ENCODE measurements at places on chromosomes 5 and 9. TPM values are rescaled to one million over a fixed set of nuclear protein-coding genes. Genes with fewer than 3 reads are reported as not detected.

- no peak for DNase-seq
These were observed 97.3 kb upstream of the DAB2 start for GRCh38 chr5:39521940-39522590.

GRCh38 chr9:114225561-114226212, 70.3 kb downstream of the COL27A1 start:
- no peak for DNase-seq

DNA sequence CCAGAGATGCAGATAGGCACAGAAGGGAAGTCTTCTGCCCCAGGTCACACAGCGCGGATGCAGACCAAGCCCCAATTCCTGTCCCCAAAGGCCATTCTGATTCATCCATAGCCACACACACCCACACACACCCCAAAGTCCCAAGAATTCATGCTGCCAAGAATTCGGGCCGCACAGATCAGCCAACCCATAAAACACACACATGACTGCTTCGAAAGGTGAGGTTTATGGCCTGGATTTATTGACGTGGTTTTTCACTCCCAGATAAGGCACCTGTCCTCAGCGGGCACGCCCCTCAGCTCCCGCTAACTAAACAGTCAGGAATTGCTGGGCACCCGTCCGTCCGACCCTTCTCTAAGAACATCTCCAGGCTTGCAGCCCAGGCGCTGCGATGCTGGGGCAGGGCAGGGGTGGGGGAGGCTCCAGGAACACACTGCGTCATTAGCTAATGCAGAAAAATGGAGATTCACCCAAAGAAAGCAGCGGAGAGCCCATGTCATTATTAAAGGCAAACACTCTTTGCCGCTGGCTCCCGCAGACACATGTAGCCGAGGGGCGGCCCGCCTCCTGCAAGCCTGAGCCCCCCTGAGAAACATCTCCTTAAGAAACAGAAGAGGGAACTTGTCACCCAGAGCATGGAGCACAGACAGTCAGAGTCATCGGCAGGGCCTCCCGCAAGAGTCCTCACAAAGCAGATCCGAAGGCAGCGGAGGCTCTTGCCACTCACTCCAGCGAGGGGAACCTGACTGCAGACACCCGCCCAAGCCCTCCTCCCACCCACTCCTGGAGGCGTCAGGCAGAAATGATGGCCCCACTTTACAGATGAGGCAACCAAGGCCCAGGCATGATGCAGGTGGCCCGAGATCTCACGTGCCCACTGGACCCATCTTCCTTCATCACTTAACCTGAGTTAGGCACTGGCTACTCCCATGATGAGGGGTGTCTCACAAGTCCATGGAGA, 19.9 kb downstream of the VAV2 start:
- no peak for DNase-seq

DNA sequence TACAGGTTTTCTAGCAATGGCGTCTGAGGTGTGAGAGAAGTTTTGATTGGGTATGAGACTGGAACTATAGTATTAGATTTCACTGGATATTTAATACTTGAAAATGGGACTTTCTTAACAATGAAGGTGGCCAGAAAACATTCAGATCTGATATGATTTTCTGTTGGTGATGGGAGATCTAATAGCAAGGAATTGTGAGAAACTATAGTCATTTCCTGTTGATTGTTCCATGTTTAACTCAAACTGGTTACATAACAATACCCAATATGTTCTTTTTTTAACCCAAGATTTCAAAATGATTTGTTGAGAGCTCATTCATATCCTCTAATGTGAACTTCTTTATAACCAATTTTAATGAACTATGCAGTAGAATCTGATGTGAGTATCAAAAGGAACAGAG, 793.2 kb upstream of the RGMB start:
- DNase-seq: no peak

Gene FREM1
- polyA plus RNA-seq: not detected
